ENCODE measurements at places on chromosomes 4 and X.

GRCh38 chr4:84669201-84669600, 86.3 kb downstream of the CDS1 start:
- DNase-seq: no peak

DNA sequence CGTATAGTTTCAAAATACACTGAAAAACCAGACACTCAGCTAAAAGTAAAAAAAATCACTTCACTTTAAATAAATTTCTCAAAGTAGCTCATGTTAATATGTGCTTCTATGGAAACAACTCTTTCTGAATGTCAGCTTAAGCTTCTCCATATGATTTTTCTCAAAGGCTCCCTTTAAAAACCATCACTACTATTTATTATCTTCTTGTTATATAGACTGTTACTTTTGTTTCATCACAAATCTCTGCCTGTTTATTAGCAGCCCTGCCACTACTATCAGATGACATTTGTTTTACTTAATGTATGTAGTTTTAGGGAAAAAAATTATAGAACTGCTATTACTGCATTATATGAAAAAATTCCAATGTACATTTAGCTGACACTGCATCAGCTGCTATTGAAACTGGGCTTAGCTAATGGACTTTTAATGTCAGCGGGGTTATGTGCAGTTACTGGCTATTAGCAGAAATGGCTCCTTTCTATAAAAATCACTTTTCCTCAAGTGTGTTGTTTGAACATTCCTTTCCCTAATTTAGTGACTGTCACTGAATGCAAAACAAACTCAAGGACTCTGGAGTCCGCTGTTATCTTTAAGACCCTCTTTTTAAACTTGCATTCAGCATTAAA, 10.8 kb downstream of the UNC5C start:
- no peak for DNase-seq

- DNase-seq: no peak
Measured at GRCh38 chrX:47231167-47231566, 1.6 kb upstream of the USP11 start.

- DNase-seq: no peak
Measured at GRCh38 chrX:134725103-134725690, 66.9 kb upstream of the PLAC1 start.

Measured in CD4-positive, alpha-beta T cell (primary cell).